ENCODE measurements at places on chromosomes 4 and X.

DNA sequence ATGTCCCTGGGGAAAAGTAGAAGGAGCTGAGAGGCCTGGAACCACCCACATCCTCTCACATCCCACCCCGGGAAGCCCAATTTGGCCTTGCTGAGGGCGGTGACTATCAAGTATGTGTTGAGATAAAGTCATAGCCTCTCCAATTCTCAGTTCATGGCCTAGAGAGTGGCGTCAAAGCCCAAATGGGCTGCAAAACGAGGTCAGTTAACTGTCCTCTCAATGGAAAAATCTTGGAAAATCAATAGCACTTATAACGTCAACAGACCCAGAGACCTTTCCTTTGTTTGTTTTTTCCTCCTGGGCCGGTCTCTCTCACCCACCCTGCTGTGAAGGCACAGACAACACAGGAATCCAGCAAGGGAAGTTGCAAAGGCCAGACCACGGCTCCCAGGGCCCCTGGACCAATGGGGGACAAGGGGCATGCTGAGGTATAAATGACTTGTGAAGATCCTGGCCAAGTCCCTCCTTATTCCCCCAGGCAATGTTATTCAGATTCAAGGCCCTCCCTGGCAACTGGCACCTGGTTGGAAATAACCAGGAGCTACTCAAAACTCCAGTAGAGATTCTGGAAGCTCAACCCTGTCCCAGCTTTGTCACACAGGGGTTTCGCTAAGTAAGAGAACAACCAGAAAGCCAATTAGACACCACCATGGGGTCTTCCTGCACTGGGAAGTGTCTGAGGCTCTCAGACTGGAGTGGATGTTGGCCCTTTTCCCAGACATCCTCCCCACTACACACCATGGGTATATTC lies 38.6 kb downstream of the TSC22D3 start:
- no peak for DNase-seq

DNA sequence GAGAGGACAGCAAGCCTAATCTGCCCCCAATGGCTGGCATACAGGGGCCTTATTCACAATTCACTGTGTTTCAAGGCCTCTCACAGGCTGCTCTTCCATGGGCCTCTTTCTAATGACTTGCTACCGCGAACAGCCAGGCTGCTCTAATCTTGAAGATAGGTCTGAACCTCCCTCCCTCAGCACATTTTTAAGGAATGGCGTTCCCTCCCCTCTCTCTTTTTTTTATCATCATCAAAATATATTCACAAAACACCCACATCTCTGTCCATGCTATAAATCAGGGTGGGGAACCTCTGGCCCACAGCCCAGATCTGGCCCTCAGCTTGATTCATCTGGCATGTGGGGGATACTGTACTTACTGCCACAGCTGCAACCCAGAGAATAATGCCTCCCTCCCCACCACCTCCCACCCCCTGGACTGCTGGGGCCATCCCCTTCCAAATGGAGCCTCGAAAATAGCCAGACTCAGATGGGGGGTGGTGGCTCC lies 76.2 kb upstream of the PLAC1 start:
- no peak for DNase-seq

DNA sequence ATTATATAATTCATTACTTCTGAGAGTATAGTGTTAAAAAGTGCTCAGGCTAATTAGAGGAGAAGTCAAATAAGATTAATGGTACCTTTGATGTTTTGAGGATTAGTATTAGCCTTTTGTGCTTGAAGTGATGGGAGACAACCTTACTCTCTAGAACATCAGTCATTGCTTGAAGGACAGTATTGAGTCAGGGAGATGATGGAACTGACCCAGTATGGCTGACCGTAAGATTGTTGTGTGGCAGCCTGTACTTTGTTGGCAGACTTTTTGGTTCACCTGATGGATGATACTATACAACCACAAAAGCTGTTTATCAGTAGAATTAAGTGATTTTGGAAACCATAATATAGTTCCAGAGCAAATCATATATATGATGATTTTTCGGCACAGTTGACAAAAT lies 9.9 kb downstream of the OGT start:
- DNase-seq: no peak

DNA sequence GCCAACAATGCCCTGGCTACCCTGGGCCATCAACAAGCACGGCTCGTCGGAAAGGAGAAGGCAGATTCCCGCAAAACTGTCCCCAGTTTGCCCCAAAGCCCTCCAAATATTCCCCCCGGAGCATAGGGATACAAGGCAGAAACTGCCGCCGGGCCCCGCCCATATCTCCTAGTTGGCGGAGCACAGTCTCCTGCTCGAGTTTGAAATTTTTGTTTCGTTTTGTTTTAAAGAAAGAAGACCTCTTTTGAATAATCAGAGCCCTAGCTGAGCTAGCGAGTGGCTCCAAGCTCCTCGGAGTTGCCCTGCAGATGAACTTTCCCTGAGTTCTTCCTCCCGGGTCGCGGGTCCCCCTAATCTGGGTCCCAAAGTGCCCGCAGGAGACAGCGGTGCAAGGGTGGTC lies 138.1 kb upstream of the ZIC3 start:
- no peak for DNase-seq

GRCh38 chrX:38435130-38435529 lies 82.7 kb downstream of the OTC start:
- no peak for DNase-seq

DNA sequence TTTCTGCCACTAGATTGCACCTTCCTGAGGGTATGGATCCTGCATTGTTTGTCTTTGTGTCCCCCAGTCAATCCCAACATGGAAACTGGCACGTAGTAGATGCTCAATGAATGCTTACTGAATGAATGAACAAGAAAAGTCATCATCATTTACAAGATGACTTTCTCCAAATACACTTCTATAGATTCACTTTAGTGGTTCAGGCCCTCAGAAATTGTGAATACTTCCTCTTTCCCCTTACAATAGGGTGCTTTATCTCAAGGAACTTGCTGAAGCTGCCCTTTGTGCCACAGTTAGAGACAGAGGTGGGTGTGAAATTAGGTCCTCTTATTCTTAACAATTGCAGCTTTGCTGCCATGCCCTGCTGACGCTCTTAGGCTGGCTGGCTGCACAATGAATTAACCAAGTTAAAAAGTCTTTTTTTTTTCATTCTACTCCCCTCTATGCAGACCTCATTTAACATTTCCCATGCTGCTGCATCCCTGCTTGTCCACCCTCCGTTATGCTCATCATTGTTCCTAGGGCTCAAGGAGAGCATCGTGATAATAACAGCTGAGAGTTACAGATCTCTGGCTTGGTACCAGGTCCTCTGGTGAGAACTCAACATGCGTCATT lies 108.0 kb upstream of the ZNF518B start:
- DNase-seq: no peak

GRCh38 chr4:183602557-183603027 lies 56.4 kb downstream of the RWDD4 start:
- DNase-seq: no peak

DNA sequence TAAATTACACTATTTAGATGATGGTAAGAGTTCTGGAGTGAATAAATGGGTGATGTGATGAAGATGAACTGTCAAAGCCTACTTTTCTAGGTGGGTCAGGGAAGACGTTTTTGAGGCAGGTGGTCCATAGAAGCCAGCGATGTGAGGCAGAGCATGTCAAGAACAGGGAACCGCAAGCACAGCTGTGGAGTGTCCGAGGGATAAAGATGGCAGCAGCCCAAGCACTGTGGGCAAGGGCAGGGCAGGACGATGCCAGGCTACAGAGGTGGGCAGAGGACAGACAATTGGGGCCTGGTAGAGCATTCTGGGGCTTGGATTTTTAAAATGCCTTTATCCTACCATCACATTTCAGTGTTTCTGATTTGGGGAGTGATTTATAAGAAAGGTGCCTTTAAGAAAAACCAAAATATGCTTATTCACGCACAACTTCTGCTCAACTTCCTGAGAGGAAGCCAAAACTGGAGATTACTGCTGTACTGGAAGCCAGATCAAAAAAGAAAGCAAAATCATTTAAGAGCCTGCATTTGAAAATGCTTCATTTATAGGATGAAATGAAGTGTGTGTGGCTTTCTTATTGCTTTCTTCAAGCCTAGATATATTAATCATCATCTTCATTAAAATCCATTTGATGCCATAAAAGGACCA lies 119.0 kb upstream of the WDR17 start:
- no peak for DNase-seq

DNA sequence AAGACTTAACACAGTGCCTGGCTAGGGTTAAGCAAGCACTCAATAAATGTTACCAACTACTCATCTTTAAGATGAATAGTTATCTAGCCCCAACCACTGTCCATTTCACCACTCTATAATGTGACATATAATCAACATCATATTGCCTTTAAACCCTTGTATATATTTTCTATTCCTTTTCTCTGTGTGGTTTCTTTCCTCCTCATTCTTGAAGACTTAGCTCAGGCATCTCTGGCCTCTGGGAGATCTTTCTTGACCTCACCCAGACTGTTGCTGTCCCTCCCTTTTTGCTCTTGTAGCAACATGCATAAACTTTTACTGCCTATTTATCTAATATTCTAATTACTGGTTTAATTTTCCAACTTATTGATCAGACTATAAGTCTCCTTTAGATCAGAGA lies 249.9 kb upstream of the MAB21L2 start:
- DNase-seq: no peak

DNA sequence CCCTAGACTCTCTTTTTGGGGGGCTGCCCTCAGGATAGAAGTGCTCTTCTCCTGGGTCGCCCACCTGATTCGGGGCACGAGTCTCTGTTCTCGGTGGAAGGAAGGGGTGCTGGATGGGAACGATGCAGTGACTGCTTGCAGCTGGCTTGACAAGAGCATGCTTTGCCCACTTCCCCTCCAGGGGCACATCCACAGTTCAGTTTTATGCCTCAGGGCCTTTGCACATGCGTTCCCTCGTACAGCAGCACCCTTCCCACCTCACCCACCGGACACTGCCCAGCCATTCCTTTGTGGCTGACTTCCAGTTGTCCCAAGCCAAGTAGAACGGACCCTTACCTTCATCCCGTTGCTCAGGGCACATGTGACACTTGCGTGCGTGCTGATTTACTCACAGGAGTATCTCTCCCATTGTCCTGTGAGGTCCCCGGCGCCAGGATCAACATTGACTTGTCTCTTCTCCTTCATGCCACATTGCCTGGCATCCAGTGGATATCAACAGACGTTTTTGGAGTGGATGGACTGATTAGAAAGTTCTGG lies 60.0 kb downstream of the C4orf50 start:
- DNase-seq: no peak

DNA sequence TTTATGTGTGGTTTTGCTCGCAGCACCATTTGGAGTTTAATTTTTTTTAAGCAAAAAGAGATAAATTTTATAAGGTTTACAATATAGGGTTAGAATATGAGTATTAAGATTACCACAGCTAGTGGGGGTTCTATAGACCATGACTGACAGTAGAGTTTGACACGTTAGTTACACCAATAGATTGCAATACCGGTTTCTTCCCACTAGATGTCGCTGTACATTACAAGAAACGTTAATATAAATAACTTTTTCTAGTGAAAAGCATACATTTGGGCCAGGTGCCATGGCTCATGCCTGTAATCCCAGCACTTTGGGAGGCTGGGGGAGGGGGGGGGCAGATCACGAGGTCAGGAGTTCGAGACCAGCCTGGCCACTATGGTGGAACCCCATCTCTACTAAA lies 433.6 kb downstream of the MAGEB5 start:
- no peak for DNase-seq

DNA sequence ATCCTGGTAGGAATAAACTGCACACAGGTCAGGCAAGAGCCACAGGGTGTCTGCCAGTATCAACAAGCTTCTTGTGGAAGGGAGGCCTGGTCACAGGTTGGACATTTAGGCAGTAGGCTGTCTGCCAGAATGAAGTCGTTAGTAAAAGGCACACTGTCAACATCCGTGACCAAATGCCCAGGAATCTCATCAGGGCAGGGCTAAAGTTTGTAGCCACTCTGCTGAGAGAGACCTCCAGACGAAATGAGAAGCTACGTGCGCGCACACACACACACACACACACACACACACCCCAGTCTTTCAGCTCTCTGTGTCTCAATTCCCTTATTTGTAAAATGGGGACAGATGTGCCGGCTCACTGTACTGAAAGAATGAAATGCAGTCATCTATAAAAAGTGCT lies 408.7 kb upstream of the ZFP42 start:
- DNase-seq: no peak

GRCh38 chr4:186669735-186670134 lies 53.9 kb downstream of the FAT1 start:
- DNase-seq: no peak

DNA sequence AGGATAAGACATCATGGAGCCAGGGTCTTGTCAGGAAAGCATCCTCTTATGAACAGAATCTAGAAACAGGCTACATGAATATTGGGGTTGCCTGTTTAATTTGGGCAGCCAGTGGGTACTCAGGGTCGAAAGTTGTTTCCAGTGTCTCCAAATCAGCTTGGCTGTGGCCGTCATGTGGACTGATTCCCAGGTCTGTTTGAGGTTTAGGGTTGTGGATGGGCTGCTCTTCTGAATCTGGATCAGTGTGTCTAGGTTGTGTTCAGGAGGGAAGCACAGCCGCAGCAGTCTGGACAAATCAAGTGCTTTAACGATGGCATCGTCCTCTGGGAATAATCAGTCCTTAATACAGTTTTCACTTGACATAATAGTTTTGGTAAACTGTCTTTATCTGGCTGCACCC lies 94.3 kb downstream of the GATB start:
- DNase-seq: no peak

DNA sequence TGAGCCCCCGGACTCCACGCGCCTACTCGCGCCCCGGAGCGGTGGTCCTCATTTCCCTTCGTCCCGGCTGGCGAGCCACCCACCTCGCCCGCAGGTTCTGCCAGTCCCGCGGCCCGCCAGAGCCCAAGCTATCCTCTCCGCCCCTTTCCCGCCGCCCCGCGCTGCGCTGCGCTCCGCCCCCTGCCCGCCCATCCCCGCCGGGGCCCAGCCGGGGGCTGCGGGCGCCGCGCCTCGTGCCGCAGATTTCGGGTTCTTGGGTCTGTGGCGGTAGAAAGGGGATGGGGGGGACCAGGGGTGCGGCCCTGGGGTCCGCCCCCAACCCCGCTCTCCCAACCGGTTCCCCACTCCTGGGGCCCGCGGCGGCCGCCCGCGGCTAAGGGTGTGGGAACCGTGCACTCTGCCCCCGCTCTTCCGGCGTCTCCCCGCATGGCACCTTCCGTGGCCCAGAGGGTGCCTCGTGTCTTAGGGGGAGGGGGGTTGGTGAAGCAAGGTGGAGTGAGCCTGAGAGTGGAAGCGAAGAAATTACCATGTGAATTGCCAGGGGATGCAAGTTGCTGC lies 650.8 kb upstream of the DIPK2B start:
- DNase-seq: no peak

GRCh38 chr4:77921701-77922100 lies 59.1 kb downstream of the MRPL1 start:
- DNase-seq: no peak

DNA sequence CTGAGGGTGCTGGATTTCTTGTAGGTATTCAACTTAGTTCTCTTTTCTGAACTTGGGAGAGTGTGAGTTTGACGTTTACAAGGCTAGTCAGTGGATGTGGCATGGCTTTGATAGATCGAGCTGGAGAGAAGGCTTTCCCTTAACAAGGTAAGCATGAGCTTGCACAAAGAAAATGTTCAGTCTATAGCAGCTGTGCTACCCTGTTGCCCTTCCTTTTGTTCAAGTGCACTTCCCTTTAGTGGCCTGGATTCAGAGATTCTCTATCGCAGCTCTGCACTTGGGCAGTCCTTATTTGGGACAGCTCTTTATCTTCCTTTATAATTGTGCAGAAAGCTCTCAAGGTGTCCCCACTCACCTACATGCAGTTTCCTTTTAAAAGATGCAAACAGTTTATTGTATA lies 198.0 kb downstream of the ARHGAP24 start:
- DNase-seq: no peak

- DNase-seq: no peak
These were observed 226.0 kb downstream of the RPA4 start for GRCh38 chrX:97109730-97110129.

Data from activated CD8-positive, alpha-beta memory T cell treated with anti-CD3 and anti-CD28 coated beads for 1 hour (primary cell).